ENCODE measurements at places on chromosomes 3 and 15.
A peak's percentile ranks its signal among the peaks of the same experiment; 100 is the strongest.

- DNase-seq: no peak
Observed at GRCh38 chr3:111915905-111916304, 56.8 kb downstream of the PHLDB2 start.

GRCh38 chr3:161672478-161672877, 175.9 kb downstream of the OTOL1 start:
- no peak for DNase-seq

DNA sequence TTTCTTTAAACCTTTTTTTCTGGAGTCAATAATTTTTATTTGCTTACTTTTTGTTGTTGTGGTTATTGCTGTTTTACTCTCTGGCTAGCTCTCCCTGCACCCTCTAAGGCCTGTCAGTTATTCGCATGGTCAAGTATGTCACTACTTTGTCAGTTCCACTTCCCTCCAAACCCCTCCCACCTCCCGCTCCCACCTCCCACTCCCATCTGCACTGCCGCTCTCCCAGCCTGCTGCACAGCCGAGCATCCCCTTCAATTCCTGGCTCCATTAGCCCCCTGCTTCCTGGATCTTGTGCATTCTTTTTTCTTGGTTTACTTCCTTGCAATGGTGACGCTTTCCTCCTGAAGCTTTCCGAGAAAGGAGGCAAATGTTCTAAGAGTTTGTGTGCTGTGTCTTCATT, 218.0 kb downstream of the XXYLT1 start:
- no peak for DNase-seq

DNA sequence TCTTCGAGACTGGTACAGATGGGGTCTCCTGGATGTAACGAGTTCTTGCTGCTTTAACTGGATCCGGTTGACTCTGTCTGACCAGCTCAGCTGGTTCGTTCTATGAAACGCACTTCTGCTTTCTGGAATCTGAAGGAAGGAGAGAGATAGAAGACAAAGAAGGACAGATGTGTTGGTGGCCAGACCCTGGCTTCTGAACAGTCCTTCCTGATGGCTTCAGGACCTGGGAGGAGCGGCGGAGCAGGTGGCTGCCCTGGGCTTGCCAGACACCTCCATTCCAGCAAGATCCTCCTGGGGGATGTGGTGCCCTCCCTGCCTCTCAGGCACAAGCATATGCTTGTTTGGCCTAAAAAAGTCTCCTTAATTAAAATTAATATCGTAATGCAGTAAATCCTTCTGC, 99.9 kb downstream of the APBA2 start:
- no peak for DNase-seq

- DNase-seq: no peak
Observed at GRCh38 chr15:63922261-63922904, 88.6 kb upstream of the HERC1 start.

DNA sequence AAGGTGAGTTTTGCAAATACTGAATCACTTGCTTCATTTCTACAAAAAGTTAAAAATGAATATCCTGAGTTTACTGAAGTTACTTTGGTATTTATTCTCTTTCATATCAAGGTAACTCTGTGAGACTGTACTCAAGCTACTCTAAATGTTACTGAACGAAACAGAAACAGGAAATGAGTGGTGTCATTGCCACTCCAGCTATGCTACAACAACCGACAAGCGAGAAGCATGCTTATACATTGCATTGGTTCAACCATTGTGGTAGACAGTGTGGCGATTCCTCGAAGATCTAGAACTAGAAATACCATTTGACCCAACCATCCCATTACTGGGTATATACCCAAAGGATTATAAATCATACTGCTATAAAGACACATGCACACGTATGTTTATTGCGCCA, 313.2 kb upstream of the THBS1 start:
- no peak for DNase-seq

- no peak for DNase-seq
Observed at GRCh38 chr15:63194880-63195568, 5.6 kb downstream of the RAB8B start.

GRCh38 chr15:57061696-57062095, 143.3 kb downstream of the TCF12 start:
- DNase-seq: no peak

GRCh38 chr3:64773137-64773536, 85.3 kb upstream of the ADAMTS9 start:
- DNase-seq: no peak

DNA sequence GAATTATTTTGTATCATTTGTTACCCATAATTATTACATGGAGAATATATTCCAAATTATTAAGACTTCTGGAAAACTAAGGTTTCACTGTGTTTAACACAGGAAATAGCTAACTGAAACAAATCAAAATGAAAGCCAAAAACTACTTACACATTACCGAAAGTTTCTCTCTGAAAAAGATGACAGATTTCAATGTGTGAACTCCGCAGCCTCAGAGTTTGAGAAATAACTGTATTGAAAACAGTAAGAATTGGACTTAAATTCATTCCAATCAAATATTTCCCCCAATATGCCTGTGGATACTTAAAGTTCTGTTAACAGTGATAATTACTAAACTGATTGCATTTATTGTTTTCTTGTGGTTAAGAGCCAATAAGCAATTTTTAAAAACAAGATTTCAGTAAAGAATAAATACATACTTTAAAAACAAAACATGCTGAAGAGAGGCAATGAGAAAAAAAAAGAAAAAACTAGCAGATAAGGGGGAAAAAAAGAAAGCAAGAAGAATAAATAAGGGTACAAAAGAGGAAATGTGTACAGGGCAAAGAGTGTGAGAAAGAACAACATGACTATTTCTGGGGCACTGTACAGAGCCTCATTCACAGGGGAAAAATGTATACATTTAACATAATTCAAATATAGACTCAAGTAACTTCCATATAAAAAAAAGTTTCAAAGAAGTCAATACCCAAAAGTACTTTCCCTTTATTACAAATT, 30.7 kb downstream of the DENND4A start:
- no peak for DNase-seq

DNA sequence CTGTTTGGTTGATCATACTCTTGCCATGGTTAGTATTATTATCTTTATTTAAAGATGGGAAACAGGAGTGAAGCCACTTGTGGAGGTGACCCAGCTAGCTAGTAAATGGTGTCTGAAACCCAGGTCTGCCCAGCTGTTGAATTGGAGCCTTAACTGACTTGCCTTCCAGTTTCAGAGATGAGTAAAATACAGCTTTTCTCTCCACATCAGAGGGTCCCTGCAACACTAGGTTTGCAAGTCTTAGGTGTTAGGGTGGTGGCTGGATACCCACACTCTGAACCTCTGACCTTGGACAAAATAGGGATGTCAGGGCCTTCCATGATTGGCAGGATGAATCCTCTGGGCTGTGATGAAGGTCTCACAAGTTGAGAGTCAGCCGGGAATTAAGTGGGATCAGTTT, 4.1 kb downstream of the FLNB start:
- no peak for DNase-seq

DNA sequence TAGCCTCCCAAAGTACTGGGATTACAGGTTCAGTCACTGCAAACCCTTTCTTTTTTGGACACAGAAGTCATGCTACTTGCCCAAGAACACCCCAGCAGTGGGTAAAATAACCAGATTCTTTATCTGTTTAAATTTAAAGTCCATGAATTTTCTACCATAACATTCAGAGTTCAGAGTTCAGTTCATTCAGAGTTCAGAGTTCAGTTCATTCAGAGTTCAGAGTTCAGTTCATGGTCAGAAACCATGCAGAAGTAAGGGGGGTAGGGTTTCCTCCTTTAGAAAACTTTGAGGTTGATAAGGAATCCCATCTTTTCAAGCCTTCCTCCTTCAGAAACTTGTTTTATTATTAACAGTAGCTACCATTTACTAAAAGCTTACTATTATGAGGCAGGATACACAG, 43.2 kb downstream of the RAF1 start:
- no peak for DNase-seq

GRCh38 chr15:43941555-43941954, 114.8 kb downstream of the WDR76 start:
- no peak for DNase-seq

- DNase-seq: no peak
Observed at GRCh38 chr3:67635257-67635656, 19.2 kb downstream of the SUCLG2 start.

- no peak for DNase-seq
Observed at GRCh38 chr3:99131876-99132275, 230.4 kb upstream of the DCBLD2 start.

GRCh38 chr3:169344465-169344864, 319.0 kb downstream of the MECOM start:
- no peak for DNase-seq

DNA sequence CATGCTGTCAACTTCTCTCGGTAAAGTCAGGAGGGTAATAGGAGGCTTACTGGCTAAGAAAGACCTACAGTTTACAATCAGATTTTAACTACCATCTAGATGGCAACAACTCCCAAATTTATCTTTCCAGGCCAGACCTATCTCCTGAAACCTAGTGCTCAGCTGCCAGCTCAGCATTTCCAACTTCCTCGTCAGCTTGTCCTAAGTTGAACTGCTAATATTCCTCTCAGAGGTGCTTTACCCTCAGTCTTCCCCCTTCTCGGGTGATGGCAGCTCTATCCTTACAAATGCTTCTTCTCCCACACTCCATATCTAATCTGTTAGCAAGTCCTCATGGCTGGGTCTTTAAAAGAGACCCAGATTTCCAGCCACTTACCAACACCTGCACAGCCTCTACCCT, 36.9 kb upstream of the UBE2E2 start:
- DNase-seq: no peak

DNA sequence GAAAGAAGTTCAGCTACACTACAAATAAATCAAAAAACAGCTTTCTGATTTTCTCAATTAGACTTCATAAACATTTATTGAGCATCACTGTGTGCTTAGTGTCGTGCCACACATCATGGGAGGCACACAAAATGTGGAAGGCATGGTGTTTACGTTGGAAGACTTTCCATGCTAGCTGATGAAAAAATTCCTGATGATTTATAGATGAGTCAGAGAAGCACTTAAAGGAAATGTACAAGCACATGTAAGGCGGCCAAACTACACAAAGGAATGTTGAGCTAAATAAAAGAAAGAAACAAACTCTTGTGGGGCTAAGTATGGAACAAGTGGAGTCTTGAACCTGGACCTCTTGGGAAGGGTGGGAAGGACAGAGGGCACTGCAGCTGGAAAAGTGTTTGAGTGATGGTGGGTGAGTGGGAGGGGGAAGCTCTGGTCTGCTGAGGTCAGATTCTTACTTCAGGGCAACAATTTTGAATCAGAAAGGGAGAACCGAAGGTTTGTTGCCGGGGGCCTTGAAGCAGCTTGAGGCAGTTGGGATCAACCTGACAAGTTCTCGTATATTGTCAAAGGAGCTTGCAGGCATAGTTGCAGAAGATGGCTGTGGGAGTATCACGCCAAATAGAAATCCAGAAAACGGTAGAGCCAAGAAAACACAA, 66.9 kb downstream of the FOXB1 start:
- DNase-seq: no peak

DNA sequence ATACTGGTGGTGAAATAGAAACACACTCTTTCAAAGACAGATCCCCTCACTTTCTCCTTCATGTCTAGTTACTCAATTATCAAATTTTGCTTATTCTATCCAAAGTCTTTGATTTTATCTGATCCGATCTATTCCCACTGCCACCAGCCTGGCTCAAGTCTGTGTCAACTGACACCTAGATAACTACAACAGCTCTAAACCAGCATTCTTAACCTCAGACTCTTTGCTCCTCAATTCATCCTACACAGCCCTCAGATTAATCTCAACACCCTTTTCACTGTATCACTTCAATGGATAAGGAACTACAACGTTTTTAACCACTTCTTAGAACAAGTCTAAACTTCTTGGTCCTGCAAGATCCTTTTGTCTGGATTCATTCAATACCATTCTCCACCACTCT, 9.1 kb downstream of the KPNA1 start:
- DNase-seq: no peak

GRCh38 chr15:63210151-63211091, 21.0 kb downstream of the RAB8B start:
- no peak for DNase-seq

DNA sequence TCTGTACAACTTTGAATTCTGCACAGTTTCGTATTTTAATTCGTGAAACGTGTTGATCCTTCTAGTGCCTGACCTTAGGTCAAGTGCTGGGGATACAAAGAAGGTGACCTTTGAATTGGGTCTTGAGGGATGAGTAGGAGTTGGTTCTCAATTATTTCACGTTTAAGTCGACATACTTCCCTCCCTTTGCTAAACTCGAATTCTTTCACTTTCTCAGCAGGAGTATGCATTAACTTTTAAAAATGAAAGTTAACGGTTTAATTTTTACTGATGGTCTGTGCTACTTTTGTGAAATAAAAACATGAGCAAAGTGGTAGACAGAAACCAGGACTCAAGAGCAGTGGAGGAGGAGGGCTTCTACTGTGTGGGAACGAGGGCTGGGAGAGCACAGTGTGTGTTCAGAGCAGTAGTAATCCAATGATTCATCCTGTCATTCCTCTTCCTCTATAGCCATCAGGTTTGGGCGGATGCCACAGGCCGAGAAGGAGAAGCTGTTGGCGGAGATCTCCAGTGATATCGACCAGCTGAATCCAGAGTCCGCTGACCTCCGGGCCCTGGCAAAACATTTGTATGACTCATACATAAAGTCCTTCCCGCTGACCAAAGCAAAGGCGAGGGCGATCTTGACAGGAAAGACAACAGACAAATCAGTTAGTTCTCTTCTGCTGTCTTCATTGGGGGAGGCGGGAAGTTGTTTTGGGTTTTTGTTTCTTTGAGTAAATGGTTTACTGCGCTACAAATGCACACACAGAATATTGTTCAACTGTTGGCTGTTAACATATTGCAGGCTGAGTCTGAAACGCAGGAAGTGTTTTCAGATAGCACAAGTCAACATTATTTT, 78.6 kb upstream of the TSEN2 start:
- DNase-seq: peak; percentile 45

GRCh38 chr3:94004301-94004910, 24.0 kb downstream of the STX19 start:
- DNase-seq: no peak

GRCh38 chr15:64146041-64146440, 5.5 kb upstream of the SNX22 start:
- no peak for DNase-seq

- no peak for DNase-seq
Observed at GRCh38 chr15:25233766-25234350, 205.0 kb downstream of the UBE3A start.

DNA sequence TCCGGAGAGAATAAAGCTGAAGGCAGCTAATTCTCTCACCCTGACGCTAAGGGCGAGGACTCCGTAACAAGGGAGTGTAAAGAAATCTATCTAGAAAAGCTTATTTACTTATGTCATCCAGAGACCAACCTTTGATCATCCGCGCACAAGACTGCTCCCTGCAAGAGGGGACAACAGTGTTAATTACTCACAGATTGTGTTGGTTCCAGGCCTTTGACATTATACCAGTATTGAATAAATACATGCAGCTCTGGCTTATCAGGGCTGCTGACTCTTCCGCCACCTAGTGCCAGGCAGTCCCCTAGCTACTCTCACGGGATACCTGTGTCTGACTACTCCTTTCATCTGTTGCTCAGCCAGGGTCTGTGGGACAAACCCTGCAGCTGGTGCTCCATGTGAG, 211.7 kb downstream of the DTWD1 start:
- no peak for DNase-seq

GRCh38 chr3:64410226-64410625, 185.0 kb upstream of the PRICKLE2 start:
- no peak for DNase-seq

GRCh38 chr3:193851941-193852674, 259.1 kb downstream of the OPA1 start:
- DNase-seq: no peak
